Lower lobe of right lung (tissue), 2 donors: ENCODE measurements at places on chromosomes 6 and 20.
A peak's percentile ranks its signal among the peaks of the same experiment; 100 is the strongest.

DNA sequence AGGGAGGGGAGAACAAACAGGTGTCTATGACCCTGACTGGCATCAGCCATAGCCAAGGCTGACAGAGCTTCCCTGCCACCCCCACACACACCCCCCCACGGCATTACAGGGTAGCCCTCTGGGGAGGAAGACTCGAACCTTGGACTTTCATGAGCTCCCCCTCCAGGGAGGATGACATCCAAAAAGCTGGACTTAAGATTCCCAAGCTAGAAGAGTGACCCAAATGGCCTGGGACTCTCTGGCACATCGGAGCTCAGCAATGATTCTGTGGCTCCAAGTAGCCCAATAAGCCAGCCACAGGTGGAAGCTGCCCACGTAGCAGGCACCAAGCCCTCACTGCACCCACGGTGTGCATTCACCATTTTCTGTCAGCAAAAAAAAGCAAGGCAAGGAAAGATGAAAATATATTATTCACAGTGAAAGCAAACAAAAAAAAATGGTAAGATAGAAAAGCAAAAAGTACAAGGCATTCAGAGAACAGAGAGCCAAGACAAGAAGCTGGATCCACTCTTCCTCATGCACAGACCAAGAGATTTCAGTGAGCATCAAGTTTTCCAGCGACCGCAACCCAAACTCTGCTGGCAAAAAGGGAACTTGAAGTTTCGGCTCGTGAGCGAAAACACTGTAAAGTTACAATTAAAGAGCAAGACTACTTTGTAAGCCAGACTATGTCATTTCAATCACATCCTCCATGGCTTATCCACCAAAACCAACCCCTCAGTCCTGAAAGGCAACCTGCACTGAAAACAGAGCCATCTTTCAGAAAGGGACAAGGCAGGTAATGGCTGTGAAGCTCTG, 10.9 kb downstream of the JAG1 start:
- DNase-seq: no peak

- DNase-seq: peak; percentile 30
Measured at GRCh38 chr6:33704215-33705066, 7.1 kb downstream of the UQCC2 start.

- DNase-seq: peak; percentile 74
Measured at GRCh38 chr20:50221501-50222308, 31.1 kb downstream of the CEBPB start.

GRCh38 chr6:89346433-89346832, 6.1 kb downstream of the UBE2J1 start:
- no peak for DNase-seq

- no peak for DNase-seq
Measured at GRCh38 chr6:8075704-8076103, 11.5 kb upstream of the BLOC1S5 start.
